Naive B cell (primary cell): ENCODE measurements at places on chromosomes 13 and 19. TPM values are rescaled to one million over a fixed set of nuclear protein-coding genes. Genes with fewer than 3 reads are reported as not detected.

The GRK1 gene
- polyA plus RNA-seq, result not detected

The PLPP2 gene
- polyA plus RNA-seq, result not detected

The KLK14 gene
- not detected for polyA plus RNA-seq

The BST2 gene
- polyA plus RNA-seq, result 145 TPM

The PIAS4 gene
- polyA plus RNA-seq, result 5.3 TPM

The SMIM24 gene
- polyA plus RNA-seq, result 1.2 TPM

The CYP2S1 gene
- polyA plus RNA-seq, result not detected

The LILRA2 gene
- polyA plus RNA-seq, result 5.6 TPM

The DENND1C gene
- 72.3 TPM for polyA plus RNA-seq

The SYNGR4 gene
- not detected for polyA plus RNA-seq

DNA sequence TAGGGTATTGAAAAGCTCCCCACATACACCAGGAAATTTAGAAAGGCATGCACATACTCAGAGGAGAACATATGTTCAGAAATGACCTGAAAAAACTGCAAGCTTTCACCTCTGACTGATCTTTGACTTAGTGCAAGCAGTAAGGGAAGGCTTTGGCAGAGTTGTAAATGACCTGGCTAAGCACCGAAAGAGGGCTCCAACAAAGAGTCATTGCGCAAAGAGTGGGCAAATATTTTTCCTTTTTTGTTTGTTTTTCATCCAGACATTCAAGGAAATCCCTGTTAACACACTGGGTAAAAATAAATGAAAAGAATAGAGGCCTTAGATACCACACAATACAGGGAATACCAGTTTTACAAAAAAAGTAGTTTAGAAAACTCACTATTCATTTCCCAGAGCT, 5.2 kb upstream of the ZNF233 start:
- no peak overlapping the region for H3K27ac ChIP-seq
- no peaks in the 10 kb centered on the region for H3K27me3 ChIP-seq
- peaks cover 83% of the 10 kb centered on the region for H3K36me3 ChIP-seq
- DNase-seq, result no peak

DNA sequence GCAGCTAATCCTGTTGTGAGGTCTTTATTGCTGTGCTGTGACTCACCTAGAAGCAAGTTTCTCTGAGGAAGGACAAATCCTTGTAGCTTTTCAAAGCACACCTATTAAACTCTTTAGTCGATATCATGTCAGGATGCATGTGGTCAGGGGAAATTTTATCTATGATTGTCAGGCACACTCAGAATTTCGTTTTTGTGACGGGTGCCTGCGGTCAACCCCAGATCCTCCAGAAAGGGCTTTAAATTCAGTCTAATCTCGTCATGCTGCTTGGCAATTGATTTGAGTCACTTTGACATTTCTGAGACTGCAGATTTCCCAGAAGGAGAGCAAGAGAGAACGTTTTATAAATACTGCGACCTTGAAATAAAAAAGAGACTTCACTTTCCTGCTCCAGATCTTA, 316.9 kb downstream of the FGF9 start:
- no peak for DNase-seq
- no peak overlapping the region for H3K27ac ChIP-seq
- H3K4me3 ChIP-seq, result no peak overlapping the region
- no peaks in the 10 kb centered on the region for H3K36me3 ChIP-seq
- no peaks in the 10 kb centered on the region for H3K27me3 ChIP-seq

- no peaks in the 10 kb centered on the region for H3K36me3 ChIP-seq
- H3K27me3 ChIP-seq, result no peaks in the 10 kb centered on the region
- no peak overlapping the region for H3K4me3 ChIP-seq
- H3K27ac ChIP-seq, result no peak overlapping the region
- no peak for DNase-seq
- H3K4me1 ChIP-seq, result no peaks in the 10 kb centered on the region
Observed at GRCh38 chr13:37617173-37617572, 18.6 kb upstream of the POSTN start.

GRCh38 chr19:7488736-7489353, at the start of gene PEX11G:
TSS of gene PEX11G (minus strand) at chr19:7489035. CDS start at chr19:7489010, 25 bp downstream.
- H3K4me1 ChIP-seq, result peaks cover 10% of the 10 kb centered on the region
- peak within 1 kb of the TSS; percentile 75 for H3K27ac ChIP-seq
- DNase-seq, result peak; percentile 89
- H3K27me3 ChIP-seq, result no peaks in the 10 kb centered on the region
- H3K4me3 ChIP-seq, result peak within 1 kb of the TSS; percentile 73

GRCh38 chr13:41467425-41467945, 10.1 kb downstream of the RGCC start:
- peaks cover 34% of the 10 kb centered on the region for H3K4me1 ChIP-seq
- no peak for DNase-seq
- H3K27me3 ChIP-seq, result no peaks in the 10 kb centered on the region
- H3K27ac ChIP-seq, result no peak overlapping the region
- no peak overlapping the region for H3K4me3 ChIP-seq
- H3K36me3 ChIP-seq, result no peaks in the 10 kb centered on the region

- H3K27ac ChIP-seq, result peak overlapping the region; percentile 10
- H3K27me3 ChIP-seq, result no peaks in the 10 kb centered on the region
- DNase-seq, result peak; percentile 74
- no peaks in the 10 kb centered on the region for H3K36me3 ChIP-seq
Observed at GRCh38 chr19:48644839-48645619, 958 bp downstream of the CA11 start.

GRCh38 chr13:42985312-42986175, 6.5 kb downstream of the EPSTI1 start:
- no peaks in the 10 kb centered on the region for H3K27me3 ChIP-seq
- no peak for DNase-seq
- peak overlapping the region; percentile 44 for H3K27ac ChIP-seq
- no peaks in the 10 kb centered on the region for H3K36me3 ChIP-seq

DNA sequence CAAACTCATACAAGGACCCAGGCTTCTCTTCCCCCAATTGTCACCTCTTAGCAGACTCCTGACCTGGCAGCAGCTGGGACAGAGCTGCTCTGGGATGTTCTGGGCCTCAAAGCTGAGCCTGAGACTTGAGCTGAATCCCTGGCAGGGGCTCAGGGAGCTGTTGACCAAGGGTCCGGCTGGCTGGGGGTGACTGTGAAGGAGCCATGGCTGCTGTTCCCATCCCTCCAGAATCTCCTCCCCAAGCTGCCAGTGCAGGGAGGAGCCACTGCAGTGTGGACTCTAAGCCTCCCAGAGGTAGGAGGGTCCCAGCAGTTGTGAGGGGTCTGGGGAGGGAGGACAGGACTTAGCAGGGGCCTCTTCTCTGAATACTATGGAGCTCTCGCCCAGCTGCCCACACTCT, 2.2 kb downstream of the SIGLEC6 start:
- H3K36me3 ChIP-seq, result no peaks in the 10 kb centered on the region
- no peaks in the 10 kb centered on the region for H3K27me3 ChIP-seq
- DNase-seq, result no peak
- no peak overlapping the region for H3K27ac ChIP-seq
- peaks cover 39% of the 10 kb centered on the region for H3K4me1 ChIP-seq
- H3K4me3 ChIP-seq, result no peak overlapping the region

- no peaks in the 10 kb centered on the region for H3K36me3 ChIP-seq
- no peak overlapping the region for H3K4me3 ChIP-seq
- peaks cover 10% of the 10 kb centered on the region for H3K4me1 ChIP-seq
Observed at GRCh38 chr19:47241919-47242577, 11.0 kb upstream of the BBC3 start.

DNA sequence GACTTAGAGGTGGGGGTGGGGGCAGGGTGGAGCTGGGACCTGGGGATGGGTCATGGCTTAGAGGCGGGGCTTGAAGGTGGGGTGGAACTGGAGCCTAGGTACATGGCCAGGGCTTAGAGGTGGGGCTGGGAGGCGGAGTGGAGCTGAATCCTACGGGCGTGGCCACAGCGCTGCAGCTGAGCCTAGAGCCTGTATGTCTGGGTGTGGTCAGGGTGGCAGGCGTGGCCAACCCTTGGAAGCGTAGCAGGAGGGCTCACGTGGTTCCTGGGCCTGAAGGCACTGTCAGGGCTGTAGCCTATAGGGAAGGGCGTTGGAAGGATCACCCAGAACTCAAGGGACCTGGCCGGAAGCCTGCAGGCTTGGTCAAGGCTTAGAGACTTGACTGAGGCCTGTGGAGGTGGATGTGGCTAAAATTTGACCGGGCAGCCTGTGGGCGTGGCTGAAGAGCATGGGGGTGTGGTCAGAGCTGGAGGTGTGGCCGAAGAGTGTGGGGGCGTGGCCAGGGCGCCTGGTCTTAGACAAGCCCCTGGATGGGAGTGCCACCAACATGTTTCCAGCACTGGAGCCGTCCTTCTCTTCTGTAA, 24.3 kb downstream of the COLGALT1 start:
- H3K4me3 ChIP-seq, result no peak overlapping the region
- DNase-seq, result peak; percentile 20
- H3K27ac ChIP-seq, result peak overlapping the region; percentile 38
- no peaks in the 10 kb centered on the region for H3K27me3 ChIP-seq
- H3K36me3 ChIP-seq, result peaks cover 32% of the 10 kb centered on the region

DNA sequence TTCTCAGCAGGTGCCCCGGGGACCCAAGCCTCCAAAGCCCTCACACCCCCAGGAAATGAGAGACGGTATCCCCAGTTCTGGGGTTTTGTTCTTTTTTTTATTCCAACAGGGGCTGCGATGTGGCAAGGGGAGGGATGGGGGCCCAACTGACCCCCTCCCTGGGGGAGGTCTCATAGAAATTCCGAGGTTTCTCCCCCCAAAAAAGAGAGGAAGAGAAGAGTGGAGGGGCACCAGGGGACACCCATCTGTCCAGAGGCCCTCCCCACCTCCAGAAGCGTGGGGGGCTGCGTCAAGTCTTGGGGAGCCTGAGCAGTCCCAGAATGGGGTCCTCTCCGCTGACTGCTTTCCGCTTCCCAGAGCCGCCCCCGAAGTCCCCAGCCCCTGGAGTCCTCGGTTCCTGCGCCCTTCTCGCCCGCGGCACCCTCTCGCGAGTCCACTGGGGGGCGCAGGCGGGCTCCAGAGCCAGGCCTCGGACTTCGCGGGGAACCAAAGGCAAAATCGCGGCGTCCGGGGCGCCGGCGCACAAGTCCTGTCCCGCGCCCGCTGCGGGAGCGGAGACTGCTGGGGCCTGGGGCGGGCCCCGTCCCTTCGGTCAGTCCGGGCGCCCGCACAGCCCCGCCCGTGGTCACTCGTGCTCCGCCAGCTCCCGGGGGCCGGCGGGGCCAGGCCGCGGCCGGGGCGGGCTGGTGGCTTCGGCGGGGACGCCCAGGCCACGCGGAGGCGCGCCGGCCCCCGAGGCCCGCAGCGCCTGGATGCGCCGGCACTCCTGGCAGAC, 4.4 kb upstream of the ATP1A3 start:
- DNase-seq, result peak; percentile 19
- H3K4me1 ChIP-seq, result peaks cover 42% of the 10 kb centered on the region
- peaks cover 79% of the 10 kb centered on the region for H3K27me3 ChIP-seq
- H3K27ac ChIP-seq, result no peak overlapping the region
- H3K36me3 ChIP-seq, result peaks cover 27% of the 10 kb centered on the region

DNA sequence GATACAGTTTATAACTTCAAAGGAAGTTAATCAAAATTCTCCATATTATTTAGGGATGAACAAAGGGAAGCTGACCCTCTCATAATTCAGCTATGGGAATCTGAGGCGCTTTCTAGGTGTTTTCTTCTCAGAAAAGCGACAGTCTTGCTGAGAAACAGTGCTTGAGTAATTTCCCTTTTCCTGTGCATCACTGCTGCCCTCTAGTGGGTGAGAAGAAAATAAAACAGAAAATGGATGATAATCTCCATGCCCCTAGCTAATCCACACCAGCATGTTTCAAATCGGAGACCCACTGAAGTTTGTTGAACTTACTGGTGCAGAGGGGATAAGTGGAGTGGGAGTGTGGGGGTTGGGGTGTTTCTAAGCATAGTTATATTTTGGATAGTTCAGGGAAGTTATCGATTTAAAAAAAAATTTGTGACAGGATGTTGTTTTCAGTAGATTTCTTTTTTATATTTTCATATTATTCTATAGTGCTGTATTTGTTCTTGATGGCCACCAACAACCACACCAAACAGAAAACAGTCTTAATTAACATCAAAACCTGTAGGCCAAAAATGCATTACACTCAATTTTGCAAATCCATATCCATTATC, 21.4 kb downstream of the LCP1 start:
- H3K36me3 ChIP-seq, result peaks cover 18% of the 10 kb centered on the region
- H3K27me3 ChIP-seq, result no peaks in the 10 kb centered on the region
- H3K4me3 ChIP-seq, result peak overlapping the region; percentile 30
- H3K27ac ChIP-seq, result peak overlapping the region; percentile 91
- H3K4me1 ChIP-seq, result peaks cover 48% of the 10 kb centered on the region

GRCh38 chr19:35887197-35887596, 13.1 kb downstream of the NFKBID start:
- peak; percentile 5 for DNase-seq
- H3K27me3 ChIP-seq, result no peaks in the 10 kb centered on the region
- peak overlapping the region; percentile 67 for H3K27ac ChIP-seq
- H3K4me3 ChIP-seq, result no peak overlapping the region
- H3K4me1 ChIP-seq, result peaks cover 26% of the 10 kb centered on the region
- peaks cover 53% of the 10 kb centered on the region for H3K36me3 ChIP-seq

GRCh38 chr13:50678464-50679162, 164.9 kb downstream of the DLEU7 start:
- no peaks in the 10 kb centered on the region for H3K36me3 ChIP-seq
- peak overlapping the region; percentile 72 for H3K4me3 ChIP-seq
- DNase-seq, result no peak
- peaks cover 25% of the 10 kb centered on the region for H3K4me1 ChIP-seq
- H3K27ac ChIP-seq, result no peak overlapping the region

GRCh38 chr13:113646921-113647340, 11.1 kb downstream of the ATP4B start:
- H3K27me3 ChIP-seq, result no peaks in the 10 kb centered on the region
- peaks cover 5% of the 10 kb centered on the region for H3K36me3 ChIP-seq
- peak overlapping the region; percentile 34 for H3K27ac ChIP-seq
- peaks cover 29% of the 10 kb centered on the region for H3K4me1 ChIP-seq

DNA sequence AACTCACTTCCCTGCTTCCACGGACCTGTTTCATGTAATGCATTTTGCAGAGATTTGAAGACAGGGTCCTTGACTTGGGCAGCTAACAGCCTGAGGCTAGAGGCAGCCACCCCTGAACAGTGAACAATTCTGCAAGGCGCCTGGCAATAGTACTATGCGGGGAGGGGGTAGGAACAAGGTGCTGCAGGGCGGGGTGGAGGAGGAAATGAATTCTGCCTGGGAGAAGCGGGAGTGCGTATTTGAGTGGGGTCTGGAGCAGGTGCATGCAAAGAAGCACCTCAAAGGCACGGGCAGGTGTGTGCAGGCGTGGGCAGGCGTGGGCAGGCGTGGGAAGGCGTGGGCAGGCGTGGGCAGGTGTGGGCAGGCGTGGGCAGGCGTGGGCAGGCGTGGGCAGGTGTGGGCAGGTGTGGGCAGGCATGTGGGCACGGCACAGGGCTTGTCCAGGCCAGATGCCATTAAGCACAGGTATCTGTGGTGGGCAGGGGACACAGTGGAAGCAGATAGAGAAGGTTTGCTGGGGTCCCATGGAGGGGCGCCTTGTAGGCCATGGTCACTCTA, 130.4 kb upstream of the GJB6 start:
- no peak for DNase-seq
- no peaks in the 10 kb centered on the region for H3K4me1 ChIP-seq
- H3K4me3 ChIP-seq, result peak overlapping the region; percentile 26
- no peak overlapping the region for H3K27ac ChIP-seq
- H3K36me3 ChIP-seq, result no peaks in the 10 kb centered on the region
- peaks cover 33% of the 10 kb centered on the region for H3K27me3 ChIP-seq
